ENCODE measurements at places on chromosomes 6 and 20.

DNA sequence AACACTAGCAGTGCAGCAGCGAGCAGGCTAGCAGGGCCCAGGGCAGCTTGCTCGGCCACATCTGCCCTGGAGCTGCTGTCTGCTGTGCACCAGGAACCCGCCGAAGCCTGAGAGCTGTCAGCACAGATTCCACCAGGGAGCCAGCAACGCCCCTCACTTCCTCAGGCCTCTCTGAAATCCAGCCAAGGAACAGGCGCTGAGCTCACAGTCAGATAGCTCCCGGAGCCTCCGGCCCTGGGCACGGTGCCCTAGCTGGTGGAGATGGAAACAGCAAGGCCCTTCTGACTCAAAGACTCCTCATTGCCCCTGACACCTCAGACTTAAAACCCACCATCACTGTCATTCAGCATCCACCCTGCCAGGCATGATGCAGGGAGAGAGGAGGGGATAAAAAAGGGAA, 839.4 kb downstream of the MAFB start:
- peak; percentile 51 for DNase-seq

- DNase-seq = peak; percentile 95
Measured at GRCh38 chr6:34243901-34244884, 4.6 kb downstream of the SMIM29 start.

GRCh38 chr6:21754891-21755290, 161.3 kb downstream of the SOX4 start:
- DNase-seq = peak; percentile 92

DNA sequence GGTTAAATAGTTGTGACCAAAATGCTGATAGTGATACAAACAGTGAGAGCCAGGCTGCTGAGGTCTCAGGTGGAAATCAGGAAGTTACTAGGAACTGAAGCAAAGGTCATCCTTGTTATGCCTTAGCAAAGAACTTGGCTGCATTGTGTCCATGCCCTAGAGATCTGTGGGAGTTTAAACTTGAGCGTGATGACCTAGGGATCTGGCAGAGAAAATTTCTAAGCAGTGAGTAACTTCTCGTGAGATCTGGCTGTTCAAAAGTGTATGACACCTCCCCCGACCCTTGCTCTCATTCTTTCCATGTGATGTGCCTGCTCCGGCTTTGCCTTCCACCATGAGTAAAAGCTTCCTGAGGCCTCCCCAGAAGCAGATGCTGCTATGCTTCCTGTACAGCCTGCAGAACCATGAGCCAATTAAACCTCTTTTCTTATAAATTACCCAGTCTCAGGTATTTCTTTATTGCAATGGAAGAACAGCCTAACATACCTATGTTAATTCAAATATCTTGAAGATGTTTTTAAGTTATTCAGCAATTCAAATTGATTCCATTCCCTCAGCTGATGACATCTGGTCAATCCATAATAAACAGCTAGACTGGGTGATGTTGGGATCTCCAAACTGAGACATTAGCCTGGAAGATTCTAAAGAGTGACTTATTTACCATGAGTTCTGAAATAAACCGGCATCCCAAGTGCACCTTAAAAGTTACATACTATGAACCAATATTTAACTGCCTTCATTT, 33.8 kb downstream of the KIF16B start:
- peak; percentile 15 for DNase-seq

GRCh38 chr20:8127553-8128255, 4.4 kb upstream of the PLCB1 start:
- DNase-seq = no peak

GRCh38 chr6:16105854-16106253, 23.0 kb upstream of the MYLIP start:
- peak; percentile 9 for DNase-seq
